ENCODE measurements at places on chromosomes 2 and 18.

DNA sequence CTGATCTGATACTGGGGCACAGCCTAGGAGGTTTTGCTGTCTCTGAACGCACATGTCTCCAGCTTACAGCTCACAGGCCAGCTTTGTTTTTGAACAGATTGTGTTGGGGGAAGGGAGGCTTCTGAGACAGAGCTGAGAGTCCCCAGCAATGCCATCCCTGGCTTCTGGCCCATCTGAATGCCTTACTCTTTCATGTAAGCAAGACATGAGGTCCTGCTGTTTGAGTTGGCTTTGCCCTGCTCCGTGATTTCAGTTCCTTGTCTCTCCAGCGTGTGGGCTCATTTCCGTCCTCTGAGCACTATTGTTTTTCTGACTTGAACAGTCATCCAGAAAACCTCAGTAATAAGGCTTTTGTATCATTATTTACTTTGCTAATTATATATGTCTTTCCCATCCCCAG is 194.9 kb upstream of the TNP1 start:
- DNase-seq, result no peak

GRCh38 chr2:107418708-107419107 is 408.0 kb upstream of the RGPD4 start:
- DNase-seq, result no peak

- no peak for DNase-seq
Observed at GRCh38 chr18:46650681-46651080, 6.3 kb downstream of the LOXHD1 start.

DNA sequence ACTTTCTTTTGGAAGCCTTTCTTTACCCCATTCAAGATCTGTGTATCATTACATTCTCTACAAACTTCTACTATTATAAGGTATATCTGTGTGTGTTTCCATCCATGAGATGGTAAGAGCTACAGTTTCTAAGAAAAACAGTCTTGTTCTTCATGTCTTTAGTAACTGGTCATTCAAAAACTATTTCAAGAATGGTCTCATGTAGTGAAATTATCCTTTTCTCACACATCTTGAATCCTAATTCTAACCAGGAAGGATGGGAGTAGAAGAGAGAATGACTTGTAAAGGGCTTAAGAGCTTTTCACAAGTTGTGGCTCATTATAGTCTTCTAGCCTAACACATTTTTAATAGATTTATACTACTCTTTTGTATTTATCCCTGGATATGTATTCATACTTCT is 47.3 kb downstream of the ROCK1 start:
- DNase-seq, result no peak

DNA sequence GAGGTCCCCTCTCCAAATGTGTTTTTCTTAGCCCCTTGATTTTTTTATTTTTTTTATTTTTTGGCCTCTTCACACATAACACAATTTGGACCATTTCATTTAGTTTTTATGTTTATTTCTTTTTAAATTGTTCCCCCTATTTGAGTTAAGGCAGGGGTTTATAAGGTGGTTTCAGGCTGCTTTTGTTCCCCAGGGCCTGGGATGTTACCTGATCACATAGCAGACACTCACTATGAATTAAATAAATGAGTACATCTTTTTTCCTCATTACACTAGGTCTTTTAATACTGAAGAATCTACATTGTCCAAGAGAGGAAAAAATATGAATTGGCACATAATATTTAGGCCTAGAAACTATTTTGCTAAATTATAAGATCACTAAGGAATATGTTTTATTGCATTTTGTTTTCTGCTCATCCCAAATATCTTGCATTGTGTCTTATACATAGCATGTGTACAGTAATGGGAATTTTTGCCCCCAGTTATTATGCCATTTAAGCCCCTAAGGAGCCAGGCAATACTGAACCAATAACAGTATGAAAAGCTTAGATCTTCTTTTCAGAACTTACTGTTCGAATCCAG is 112.4 kb upstream of the MAPRE2 start:
- no peak for DNase-seq

DNA sequence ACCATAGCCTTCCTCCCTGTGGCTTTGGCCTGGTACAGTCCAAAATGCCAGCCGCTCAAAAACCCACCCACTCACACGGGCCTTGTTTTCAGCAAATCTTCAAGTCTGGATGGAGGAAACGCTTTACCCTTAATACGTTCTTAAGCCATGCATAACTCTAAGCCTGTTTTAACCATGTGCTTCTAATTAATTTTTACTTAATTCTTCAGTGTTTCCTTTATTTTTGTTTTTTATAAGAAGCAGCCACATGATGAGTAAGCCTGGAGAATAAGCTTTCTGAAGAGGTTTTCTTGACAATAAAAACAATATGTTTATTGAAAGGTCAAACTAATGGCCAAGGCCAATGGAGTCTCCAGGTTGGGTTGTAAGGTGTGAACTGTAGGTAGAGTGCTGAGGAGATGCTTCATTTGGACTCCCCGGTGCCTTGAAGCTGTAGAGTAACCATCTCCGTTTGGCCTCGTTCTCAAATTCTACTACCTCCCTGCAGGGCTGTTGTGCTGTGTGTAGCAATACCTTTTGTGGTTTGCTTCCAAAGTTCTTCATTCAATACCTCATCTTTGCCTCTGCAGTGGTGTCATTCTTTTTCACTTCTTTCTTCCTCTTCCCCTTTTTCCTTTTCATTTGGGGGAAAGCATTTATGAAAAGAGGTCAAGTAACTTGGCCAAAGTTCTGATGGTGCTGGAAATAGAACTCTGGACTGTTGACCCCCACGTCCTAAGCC is 113.7 kb downstream of the PRKCE start:
- DNase-seq, result no peak
